ENCODE measurements at places on chromosomes 1 and 21.
A peak's percentile ranks its signal among the peaks of the same experiment; 100 is the strongest.

DNA sequence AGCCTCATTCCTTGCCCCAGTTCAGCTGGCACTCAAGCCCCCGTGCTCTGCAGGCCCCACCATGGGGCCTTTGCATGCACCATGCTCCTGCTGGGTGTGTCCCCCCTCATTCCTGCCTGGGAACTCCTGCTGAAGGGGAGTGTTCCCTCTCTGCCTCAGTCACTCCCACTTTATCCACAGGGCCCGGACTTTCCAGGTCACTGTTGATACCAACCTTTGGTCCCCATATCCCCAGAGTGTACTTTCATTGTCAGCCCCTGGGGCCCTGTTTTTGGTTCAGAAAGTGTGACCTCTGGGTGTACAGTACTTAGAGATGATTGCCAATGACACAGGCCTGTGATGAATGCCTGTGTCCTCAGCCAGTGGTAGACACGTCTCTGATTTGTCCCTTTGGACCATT, 2.9 kb downstream of the TTC22 start:
- DNase-seq, result no peak

DNA sequence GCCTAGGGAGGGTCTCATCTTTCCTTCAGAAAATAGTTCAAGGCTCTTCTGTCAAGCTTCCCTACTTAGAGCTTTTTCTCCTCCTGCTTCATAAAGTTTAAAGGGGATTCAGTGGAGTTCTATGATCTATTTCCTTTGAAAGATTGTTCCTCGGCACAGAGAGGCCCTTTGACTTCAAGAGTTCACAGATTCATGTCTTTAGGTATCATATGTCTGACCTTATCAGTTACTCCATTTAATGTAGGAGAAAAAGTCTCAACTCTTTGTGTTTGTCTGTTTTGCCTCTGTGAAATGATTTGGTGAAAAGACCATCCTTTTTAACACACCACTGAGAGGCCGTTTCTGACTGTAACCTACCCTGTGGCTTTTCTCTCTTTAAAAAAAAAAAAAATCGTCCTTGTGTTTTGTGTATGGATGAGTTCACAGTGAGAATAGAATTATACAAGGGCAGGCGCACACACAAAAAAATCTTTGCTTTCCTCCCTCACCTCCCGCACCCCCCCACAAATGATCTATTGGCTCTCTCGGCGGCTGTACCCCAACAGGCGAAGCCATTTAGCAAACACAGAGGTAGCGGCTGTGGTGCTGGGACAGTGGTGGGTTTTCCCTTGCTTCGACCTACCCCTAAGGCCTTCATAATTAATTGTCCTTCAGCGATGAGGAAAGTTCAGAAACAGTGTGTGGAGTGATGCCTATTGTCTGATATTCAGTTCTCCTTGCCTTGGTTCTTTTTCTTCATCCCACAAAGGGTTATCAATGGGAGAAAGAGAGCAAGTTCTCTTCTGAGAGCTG, 29.6 kb downstream of the PROX1 start:
- no peak for DNase-seq

- DNase-seq, result no peak
Observed at GRCh38 chr1:30706528-30706927, 16.9 kb downstream of the MATN1 start.

GRCh38 chr1:15947382-15948090, 28.4 kb downstream of the ZBTB17 start:
- DNase-seq, result no peak

- no peak for DNase-seq
Observed at GRCh38 chr21:32371913-32372314, 20.9 kb downstream of the URB1 start.

GRCh38 chr1:172352435-172352834, 68.0 kb upstream of the C1orf105 start:
- DNase-seq, result no peak

GRCh38 chr1:13702425-13703127, 2.6 kb downstream of the PRDM2 start:
- DNase-seq, result peak; percentile 32

GRCh38 chr1:226887006-226887405, 16.6 kb downstream of the PSEN2 start:
- no peak for DNase-seq

DNA sequence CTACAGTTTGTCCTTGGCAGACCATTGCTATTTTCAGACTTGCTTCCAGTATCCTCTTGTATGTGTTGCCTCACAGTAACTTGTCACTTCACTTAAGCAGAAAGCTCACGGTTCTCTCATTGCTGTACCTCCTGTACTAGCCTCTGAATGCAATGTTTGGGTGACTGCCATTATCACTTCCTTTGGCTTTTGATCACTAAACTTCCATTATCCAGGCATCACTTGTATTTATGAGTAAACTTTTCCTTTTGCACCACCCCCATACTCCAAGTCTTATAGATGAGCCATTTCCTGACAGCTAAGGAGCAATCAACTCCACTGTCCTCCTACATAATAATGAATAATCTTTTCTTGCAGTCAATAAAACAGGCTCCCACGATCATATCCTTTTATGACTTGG, 255.3 kb downstream of the PDE4B start:
- DNase-seq, result no peak

DNA sequence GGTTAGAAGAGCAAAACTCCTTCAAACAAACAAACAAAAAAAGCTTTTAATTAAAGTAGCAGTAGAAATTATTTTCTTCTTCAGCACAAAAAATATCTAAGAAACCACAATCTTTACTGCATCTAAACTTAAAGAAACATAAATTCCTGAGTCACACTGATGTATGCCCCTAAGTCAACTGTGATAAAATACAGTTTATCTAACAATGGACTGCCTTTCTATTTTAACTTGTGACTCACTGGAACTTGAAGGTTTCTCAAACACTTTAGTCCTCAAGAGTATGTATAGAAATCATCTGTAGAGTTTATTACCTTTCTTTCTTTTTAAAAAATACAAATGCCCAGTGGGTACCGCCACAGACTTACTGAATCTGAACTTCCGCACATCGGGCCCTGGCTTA, 86.2 kb downstream of the LBR start:
- no peak for DNase-seq

- peak; percentile 11 for DNase-seq
Observed at GRCh38 chr1:100353071-100353801, 930 bp downstream of the CDC14A start.

All from activated CD4-positive, CD25-positive, alpha-beta regulatory T cell (primary cell).